GF-D8 (cell line): ENCODE measurements at places on chromosomes 11 and 22.

- DNase-seq: no peak
These were observed 51.0 kb downstream of the SVIP start for GRCh38 chr11:22778642-22779041.

GRCh38 chr11:36376888-36377758 is 81.0 kb downstream of the PRR5L start:
- no peak for DNase-seq

DNA sequence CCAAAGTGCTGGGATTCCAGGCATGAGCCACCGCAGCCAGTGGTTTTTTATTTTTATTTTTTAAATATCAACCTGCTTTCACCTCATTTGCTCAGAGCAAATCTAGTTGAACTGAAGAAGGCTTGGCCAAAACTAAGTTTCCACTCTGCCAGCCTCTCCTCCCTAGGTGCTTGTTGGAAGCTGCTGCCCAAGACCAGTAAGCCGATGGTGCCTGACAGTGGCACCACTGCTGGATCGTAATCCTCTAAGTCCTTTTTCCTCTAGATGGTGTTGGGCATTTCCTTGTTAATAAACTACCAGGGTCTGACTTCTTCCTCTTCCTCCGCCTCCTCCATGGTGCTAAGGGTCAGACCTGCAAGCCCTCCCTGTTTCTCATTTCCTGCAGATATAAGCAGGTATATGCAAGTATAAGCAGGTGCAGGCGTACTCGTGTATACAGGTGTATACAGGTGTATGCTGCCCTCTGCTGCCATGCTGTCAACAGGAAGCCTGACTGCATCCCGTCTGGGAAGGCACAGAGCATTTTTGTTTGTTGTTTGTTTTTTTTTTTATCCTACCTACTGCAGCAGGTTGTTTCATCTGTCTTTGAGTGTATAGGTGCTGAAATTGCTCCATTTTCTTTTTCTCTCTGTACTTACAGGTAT is 1.6 kb downstream of the NADSYN1 start:
- no peak for DNase-seq

DNA sequence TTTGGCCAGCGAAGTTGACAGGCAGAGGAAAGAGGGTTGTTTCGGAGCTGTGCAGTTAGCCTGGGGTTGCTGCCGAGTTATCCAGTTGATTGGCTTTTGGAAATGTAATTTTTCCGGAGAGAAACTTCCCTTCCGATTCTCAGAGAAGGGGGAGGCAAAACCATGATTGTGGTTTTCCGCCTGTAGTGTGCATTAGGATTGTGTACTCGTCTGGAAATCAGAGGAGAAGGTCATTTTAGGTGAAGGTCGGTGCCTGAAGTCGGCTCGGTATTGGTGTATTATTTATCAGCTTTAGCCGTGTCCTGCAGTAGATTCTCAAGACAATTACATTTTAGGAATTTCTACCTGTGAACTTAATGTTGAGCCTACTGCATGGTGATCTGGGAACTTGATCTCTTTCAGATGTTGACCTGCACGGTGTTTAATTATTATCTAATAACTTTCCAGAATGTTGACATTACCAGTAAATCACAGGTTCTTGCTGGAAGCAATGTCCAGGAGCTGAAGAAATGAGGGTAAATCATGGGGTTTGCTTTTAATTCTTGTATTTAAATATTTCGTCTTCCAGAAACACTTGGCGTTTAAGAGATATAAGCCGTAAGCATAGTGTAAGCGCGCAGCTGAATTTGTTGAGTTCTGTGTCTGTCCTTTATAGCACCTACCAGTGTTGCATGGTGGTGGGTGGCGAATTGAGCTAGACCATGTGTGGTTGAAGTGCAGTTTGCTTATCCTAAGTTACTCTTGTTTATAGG is 1.3 kb downstream of the ARHGEF12 start:
- no peak for DNase-seq

DNA sequence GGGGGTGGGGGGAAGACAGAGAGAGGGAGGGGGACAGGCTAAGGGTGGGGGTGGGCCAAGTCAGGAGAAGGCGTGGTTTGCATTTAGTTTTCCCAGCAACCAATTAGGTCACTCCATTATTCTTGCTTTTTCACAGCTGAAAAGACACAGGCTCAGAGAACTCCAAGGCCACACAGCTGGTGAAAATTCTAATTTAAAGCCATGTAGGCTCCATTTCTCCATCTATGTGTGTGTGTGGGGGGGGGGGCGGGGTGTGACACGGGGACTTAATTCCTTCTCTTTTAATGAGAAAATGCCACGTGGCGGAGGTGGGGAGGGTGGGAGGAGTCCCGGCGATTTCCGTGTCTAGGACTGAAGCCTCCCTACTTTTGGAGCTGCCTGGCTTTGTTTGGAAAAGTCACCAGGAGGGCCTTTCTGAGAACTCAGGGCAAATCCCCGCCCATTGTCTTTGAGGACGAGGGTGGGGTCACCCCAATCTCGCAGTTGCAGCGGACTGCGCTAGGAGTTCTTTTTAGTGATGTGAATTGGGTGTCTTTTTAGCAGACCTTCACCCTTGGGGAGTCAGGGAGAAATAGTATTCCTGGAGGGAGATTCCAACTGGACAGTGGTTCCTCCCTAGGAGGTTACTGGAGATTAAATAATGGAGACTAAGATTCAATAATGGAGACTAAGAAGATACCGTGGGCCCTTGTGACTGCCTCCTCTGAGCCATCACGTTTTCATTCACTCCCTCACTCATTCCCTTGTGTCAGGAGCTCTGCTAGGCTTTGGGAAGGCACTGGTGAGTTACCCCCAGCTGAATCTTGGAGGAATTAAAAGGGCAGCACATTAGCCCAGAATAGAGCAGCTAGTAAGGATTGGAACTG is 36.4 kb upstream of the PTPRJ start:
- DNase-seq: no peak

DNA sequence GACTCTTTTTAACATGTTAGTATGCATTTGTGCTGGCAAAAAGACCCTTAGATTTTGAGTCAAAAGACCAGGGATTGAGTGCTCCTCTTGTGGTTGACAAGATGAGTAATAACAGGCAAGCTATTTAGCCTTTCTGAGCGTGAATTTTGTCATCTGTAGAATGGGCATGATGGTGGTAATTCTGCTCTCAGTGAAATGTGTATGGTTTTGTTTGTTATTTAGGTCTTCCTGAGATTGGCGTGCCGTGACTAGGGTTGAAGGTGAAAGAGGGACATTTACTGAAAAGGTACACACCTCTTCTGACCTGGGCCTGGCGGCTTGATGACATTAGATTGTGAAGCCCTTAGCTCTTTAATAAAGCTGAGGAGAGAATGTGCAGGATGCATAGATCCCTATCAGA is 8.4 kb upstream of the CEP295 start:
- DNase-seq: no peak

DNA sequence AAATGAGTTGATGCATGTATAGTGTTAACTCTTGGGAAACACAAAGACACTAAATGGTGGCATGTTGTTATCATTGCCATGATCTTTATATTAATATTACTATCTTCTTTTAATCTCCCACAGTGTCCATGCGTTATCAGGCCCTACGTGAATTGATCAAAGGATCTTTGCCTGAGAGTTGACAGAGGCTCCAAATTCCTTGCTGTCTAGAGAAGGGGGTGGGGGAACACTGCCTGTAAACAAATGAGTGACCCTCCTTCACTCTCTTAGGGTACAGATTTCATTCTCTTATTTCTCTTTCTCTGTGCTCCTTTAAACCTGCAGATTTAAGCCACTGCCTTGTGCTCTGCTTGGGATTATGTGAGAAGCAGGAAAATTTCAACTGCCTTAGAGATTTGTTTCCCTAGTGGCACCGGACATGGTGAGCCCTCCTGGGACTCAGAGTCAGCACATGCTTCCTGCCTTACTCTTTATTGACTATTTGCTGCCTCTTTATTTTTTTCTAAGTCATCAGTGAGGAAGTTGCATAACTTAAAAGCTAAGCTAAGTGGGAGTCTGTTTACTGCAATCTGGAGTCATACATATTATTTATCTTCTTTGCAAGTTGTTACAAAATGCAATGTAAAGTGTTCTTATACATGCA is 122.9 kb downstream of the MAML2 start:
- peak; percentile 8 for DNase-seq

GRCh38 chr11:122405547-122406341 is 249.8 kb upstream of the UBASH3B start:
- DNase-seq: no peak

GRCh38 chr11:63518548-63518947 is 12.7 kb downstream of the LGALS12 start:
- no peak for DNase-seq

DNA sequence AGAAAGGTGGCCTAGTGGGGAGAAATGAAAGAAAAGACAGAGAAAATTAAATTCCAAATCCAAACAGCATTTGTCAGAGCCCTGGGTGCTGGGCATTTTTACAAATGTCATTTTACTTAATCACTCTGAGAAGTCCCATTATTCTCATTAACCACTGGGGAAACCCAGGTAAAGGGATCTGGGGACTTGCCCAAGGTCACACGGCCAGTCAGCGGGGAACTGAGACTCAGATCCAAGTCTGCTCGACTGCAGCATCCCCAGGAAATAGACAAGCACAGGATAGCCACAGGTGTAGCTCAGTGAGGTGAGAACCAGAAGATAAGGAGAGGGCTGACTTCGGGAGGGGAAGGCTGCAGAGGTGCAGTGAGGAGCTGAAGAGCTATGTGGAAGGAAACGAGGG is 7.9 kb downstream of the NRXN2 start:
- DNase-seq: no peak

- DNase-seq: no peak
These were observed 200.5 kb upstream of the CHORDC1 start for GRCh38 chr11:90423378-90423777.

DNA sequence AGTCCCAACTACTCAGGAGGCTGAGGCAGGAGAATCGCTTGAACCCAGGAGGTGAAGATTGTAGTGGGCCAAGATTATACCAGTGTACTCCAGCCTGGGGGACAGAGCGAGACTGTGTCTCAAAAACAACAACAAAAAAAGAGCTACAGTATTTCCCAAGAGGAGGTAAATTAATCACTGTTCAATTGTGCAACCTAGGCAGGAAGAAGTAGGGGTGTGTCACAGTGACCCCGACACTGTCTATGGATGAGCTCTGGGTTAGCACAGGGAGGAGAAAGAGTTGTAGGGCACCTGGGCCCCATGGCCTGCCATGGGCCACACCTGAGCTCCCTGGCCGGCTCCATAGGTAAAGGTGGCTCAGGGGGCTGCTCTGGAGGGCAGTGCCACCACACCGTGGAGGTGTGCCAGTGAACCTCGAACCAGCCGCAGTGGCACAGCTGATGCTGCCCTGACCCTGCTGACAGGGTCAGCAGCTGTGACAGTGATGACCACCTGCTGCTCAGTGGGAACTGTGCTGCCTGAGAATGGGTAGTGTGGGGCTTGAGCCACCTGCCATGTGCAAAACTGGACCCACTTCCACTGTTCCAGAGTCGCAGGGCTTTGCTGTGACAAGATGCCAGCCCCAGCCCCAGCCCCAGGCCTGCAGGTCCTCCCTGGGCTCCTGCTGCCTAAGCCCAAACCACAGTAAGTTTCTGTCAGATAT is 84.0 kb upstream of the PITPNB start:
- DNase-seq: no peak

DNA sequence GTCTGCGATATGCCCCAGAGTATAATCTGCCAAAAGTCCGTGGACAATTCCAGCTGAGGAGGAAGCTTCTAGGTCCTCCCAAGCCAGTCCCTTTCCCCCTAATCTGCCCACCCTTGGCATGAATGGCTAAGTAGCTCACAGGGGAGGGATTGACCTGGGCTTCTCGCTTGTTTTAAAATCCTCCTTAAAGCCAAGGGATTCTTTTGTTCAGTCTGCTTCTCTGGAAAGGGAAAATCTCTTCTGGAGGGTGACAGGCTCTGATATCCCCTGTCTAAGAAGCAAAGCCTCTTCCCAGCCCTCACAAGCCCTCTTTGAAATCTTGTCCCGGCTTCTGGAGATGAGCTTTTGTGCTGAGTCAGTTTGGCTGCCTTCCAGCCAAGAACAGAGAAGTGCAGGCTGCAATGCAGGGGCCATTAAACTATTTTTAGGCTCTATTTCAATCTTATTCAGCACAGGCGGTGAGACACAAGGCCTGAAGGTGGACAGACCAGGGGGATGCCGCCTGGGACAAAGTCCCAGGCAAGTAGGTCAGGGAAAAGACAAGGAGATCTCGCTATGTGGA is 23.9 kb downstream of the NEFH start:
- no peak for DNase-seq

- DNase-seq: peak; percentile 97
These were observed 288.5 kb downstream of the NTM start for GRCh38 chr11:131658952-131659351.
